Activated CD4-positive, alpha-beta memory T cell treated with anti-CD3 and anti-CD28 coated beads, Interleukin-2, amount 10 ng/mL, durations not matched to agents 7 days and 5 days (primary cell): ENCODE measurements at places on chromosomes 16 and 17. TPM values are rescaled to one million over a fixed set of nuclear protein-coding genes. Genes with fewer than 3 reads are reported as not detected.
A peak's percentile ranks its signal among the peaks of the same experiment; 100 is the strongest.

DNA sequence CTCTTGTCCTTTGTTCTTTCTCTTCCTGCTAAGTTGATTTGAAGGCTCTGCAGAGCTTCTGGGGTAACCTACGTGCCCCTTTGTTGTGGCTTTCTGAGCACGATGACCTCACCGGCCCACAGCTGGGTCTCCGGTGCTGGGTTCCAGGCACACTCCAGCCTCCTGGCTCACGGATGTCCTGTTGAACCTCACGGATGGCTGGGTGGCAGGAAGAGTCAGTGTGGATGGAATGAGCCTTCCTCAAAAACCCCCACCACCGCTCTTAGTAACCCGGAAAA lies 116.0 kb downstream of the SOCS1 start:
- DNase-seq: peak; percentile 42

- no peak for DNase-seq
Measured at GRCh38 chr17:82010575-82011525, 11.8 kb downstream of the CENPX start.

- peak; percentile 42 for DNase-seq
Measured at GRCh38 chr16:86874141-86874540, 295.8 kb downstream of the FOXL1 start.

- DNase-seq: no peak
Measured at GRCh38 chr17:30524847-30525246, 47.6 kb downstream of the GOSR1 start.

- no peak for DNase-seq
Measured at GRCh38 chr17:46117850-46118696, 75.2 kb downstream of the KANSL1 start.

The FOXF1 gene
- total RNA-seq: not detected

DNA sequence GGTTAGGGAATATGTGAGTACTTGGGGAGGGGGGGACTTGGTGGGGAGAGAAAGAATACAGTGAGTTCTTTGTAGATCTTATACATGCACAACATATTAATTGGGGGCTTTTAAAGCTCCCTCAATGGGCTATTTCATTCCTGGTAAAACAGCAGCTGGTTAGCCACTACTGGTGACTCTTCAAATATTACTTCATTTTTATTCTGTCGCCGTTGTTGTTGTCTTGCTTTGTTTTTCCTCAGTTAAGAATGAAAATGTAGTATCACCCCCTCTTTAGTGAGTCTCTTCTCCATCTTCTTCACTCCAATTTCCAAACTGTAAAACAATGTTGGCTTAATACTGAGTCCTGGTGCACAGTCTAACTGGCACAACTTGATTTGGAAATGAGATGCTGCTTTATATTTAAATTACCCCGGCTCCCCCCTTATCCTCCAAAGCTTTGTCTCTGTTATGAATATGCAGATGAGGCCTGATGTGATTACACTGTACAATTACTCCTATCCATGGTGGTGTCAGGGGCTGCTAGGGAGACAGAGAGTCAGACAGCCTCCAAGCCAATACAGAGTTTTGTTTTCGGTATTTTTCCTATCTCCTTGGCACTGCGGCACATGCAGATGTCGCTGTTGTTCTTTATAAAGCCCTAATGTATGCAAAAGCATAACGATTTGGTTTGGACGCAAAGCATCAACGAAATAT lies 256.9 kb upstream of the PMFBP1 start:
- no peak for DNase-seq

- no peak for DNase-seq
Measured at GRCh38 chr17:27892542-27892865, 661 bp downstream of the LYRM9 start.

DNA sequence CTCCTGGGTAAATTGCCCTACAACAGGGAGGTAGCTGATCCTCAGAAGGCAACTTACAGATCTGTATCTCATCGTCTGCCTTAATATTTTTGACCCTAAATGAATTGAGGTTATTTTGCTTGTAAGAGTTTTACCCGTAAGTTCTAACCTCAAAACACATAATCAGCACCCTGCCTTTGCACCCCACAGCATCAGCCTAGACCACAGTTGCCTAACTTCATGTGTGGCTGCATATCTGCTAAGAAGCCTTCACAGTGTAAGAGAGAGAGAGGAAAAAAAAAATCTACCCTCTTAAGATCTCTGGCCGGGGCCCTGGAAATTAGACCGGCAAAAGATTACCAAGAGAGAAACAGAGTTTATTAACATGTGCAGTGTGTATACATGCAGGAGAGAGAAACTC lies 76.9 kb downstream of the ARHGAP44 start:
- no peak for DNase-seq

DNA sequence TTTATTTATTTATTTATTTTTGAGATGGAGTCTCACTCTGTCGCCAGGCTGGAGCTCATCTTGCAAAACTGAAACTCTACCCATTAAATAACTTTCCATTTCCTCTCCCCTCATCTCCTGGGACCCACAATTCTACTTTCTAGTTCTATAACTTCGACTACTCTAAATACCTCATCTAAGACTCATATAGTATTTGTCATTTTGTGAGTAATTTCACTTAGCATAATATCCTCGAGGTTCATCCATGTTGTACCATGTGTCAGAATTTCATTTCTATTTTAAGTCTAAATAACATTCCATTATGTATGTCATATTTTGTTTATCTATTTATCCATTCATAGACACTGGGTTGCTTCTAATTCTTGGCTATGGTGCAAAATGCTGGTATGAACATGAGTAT lies 5.1 kb upstream of the NT5M start:
- no peak for DNase-seq

DNA sequence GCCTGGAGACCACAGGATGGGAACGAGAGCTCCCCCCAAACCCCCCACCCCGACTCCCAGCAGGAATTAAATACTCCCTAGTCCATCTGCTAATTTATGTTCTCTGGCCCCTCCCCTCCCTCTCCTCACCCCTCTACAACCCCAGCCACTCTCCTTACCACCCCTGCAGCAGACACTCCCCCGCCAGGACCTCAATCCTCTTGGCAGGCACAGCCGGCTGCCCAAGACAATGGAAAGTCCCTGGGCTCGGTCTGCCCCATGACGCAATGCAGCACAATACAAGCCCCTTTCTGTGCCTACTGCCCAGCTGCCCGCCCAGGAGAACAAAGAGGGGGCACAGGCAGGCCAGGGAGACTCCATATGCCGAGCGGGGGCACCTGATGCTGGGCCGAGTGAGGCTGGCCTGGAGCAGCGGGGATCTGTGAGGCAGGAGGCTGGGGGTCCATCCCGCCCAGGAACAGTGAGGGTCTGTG lies 30.3 kb upstream of the CDC42EP4 start:
- DNase-seq: no peak

GRCh38 chr16:89326721-89327120 lies 109.2 kb downstream of the ZNF778 start:
- no peak for DNase-seq

The CENPN gene
- total RNA-seq: 66.9 TPM

DNA sequence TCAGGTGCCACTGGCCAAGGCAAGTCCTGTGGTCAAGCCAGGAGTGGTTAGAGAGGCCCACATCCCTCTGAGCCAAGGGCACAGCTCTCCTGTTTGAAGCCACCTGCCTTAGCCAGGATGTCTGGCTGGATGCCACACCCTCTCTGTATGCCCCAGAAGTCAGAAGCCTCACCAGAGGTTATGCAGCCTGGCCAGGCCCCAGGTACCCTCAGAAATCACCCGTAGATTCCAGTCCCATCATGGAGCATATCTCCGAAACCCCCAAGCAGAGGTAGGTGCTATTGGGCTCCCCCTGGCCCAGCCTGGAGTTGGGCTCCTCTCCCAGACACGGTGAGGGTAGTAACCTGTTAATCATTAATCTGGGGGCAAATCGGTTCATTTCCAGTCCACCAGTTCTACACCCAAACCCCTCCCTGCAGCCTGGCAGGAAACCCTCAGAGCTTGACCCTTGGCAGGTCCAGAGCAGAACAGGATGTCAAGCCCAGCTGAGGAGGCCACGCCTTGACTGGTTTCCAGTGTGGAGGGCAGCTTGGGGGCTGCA lies 60.6 kb upstream of the TMEM97 start:
- no peak for DNase-seq

The RABEP2 gene
- total RNA-seq: 15.7 TPM

The SLC13A2 gene
- total RNA-seq: not detected

GRCh38 chr17:17595755-17596154 lies 4.2 kb upstream of the PEMT start:
- no peak for DNase-seq

DNA sequence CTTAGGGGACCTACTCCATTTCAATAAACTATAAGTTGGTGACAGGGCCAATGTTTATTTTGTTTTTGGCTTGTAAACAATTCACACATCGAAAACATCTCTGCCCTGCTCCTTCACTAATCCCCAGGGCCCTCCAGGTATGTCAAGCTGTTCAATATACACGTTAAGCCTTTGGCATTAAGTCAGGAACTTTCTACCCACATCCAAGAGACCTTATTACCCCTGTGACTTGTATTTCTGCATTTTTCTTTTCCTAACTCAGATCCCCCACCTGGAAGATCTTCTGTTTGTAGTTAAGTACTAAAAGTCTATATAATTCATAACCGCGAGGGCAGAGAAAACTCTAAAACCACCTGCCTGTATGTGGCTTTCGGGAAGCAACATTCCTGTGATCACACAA lies 106.8 kb upstream of the AXIN2 start:
- no peak for DNase-seq

DNA sequence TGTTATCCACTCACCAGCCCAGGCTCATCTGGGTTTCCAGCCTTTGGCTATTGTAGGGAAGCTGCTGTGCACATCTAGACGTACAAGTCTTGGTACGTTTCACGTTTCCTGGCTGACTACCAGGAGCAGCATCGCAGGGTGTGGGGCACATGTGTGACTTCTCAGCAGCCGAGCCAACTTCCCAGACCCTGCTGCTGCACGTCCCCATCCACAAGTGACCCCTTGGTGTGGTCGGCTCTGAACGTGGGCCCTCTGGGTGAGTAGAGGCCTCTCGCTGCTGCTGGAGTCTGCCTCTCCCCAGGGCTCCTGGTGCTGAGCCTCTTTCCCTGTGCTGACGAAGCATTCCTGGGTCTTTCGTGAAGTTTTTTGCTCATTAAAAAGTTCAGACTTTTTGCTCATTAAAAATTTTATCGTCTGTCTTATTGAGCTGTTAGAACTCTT lies 70.2 kb upstream of the ZNF750 start:
- DNase-seq: no peak

GRCh38 chr17:2828397-2829038 lies 32.3 kb downstream of the RAP1GAP2 start:
- peak; percentile 81 for DNase-seq

The IRX5 gene
- 0.38 TPM for total RNA-seq

DNA sequence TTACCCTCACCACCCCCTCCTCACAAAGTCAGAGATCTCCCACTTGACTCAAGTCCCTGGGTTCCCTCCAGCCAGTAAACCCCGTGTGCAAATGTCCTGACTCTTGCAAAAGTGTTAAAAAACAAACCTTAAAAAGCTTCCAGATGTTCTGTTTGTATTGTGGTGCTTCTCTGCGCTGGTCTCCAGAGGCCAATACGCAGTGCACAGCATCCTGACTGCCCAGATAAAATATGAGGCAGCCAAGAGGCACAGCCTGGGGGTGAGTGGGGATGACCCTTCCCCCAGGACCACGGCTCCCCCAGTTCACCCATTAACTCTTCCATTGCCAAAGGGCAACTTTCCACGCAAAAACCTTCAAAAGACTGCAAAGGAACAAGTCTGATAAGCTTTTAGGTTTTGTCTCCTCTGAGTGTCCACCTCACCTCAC lies 291.8 kb downstream of the SOX9 start:
- no peak for DNase-seq
